ENCODE measurements at places on chromosomes 4 and X.

DNA sequence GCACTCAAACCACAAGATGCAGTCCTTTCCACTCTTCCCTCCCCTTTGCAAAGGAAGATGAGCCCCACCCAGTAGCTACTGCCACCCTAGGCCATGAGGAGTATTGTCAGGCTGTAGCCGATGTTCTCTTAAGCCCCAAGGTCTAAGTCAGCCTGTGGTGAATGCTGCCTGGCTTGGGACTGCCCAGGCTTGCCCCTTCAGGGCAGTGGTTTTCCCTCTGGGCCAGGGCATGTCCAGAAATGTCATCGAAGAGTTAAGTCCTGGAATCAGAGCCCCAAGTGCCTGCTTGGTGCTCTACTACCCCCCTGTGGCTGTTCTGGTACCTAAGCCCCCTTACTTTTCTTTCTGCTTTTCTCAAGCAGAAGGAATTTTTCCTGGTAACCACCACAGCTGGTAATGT, 11.8 kb upstream of the PGK1 start:
- DNase-seq: no peak

- DNase-seq: no peak
These were observed 30.3 kb downstream of the TLR10 start for GRCh38 chr4:38752372-38752940.

- no peak for DNase-seq
These were observed 336.2 kb downstream of the SLC7A11 start for GRCh38 chr4:137905930-137906329.

DNA sequence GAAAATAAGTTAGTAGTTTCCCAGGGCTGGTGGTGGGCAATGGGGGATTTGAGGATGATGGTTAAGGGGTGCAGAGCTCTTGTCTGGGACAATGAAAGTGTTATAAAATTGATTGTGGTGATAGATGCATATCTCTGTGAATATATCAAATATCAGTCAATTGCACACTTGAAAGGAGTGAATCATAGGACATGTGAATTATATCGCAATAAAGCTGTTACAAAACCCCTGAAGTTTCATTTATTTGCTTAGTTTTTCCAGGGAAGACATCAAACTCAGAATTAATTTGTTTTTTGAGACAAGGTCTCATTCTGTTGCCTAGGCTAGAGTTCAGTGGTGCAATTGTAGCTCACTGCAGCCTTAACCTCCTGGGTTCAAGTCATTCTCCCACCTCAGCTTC, 17.9 kb upstream of the YIPF6 start:
- DNase-seq: no peak

DNA sequence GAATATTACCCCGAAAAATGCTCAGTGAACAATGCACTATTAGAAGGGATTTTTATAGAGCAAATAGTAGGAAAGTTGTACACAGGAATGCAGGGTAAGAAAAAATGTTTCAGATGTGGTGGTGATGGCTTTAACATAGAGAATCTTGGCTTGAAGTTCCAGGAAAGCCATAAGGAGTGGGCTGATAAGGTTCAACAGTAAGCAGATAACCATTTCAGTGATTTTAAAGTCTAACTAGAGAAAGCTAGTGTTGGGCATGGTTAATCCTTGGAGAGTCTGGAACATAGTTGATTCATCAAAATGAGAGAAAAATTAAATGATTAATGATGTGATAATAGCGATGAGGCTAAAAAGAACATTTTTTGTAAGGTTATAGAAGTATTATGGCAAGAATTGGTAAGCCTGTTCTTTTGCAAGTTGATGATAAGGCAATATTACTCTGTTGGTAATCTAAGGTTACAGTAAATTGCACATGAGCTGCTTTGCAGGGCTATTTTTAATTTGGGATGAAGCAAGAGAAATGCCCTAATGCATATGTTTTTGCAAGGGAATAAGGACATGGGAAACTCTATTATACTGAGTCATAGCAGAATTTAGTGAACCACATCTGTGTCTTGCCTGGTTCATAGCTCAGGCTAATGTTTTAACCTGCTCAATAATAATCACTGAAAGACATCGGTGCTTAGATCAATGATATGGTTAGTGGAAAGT, 44.3 kb downstream of the GALNTL6 start:
- DNase-seq: no peak

DNA sequence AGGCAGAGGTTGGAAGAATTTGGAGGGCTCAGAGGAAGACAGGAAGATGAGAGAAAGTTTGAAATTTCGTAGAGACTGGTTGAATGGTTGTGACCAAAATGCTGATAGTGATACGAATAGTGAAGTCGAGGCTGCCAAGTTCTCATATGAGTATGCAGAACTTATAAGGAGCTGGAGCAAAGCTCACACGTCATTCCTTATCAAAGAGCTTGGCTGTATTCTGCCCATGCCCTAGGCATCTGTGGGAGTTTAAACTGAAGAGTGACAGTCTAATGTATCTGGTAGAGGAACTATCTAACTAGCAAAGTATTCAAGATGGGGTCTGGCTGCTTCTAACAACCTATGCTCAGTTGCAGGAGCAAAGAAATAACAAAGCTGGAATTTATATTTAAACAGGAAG, 102.1 kb downstream of the PCDH18 start:
- DNase-seq: no peak

DNA sequence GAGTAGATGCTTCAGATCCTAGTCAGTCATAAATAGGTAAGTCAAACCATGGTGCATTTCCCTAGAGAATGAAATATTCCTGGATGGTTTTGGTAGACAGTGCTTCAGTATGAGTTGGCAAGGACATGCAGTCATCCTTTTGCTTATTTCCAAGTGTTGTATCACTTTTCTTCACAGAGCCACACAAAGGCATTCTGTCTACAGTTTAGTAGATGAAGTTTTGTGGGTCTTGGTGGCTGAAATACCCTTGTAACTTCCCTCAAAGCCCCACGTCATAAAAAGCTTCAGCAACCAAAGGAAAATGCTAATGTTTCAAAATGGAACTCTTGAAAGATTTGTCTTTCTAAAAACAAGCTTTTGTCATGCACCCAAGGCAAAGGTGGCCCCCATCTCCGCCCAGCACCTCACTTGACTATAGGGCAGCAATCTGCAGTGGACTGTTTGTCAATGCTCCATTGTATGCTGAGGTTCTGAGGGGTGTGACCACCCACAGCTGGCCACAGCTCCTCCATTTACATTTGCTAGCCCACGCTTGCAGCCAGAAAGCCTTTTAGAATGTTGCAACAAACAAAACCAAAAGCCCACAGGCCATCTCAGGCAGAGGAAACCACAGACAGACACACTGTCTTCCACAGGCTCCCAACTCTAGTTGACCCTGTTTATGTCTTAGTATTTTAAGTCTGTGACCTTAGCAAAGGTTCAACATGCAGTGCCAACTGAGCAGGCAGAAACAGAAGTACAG, 87.1 kb upstream of the FAM9C start:
- DNase-seq: no peak

DNA sequence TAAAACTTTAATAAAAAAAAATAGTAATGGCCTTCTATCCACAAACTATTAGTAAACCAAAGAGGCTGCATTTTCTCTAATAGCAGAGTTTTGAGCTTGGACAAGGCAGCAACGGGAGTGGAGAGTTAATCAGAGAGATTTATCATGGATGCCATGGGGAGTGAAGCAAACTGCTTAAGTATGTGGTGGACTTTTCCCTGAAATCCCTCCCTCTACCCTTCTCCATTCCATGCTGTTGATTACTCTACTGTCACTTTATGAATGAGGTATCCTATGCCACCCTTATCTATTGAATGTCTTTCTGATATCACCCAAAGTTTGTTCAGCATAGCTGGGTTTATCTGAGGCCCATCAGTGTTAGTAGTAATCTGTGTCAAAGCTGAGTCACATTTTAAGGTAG, 335.6 kb upstream of the TRAM1L1 start:
- DNase-seq: no peak

DNA sequence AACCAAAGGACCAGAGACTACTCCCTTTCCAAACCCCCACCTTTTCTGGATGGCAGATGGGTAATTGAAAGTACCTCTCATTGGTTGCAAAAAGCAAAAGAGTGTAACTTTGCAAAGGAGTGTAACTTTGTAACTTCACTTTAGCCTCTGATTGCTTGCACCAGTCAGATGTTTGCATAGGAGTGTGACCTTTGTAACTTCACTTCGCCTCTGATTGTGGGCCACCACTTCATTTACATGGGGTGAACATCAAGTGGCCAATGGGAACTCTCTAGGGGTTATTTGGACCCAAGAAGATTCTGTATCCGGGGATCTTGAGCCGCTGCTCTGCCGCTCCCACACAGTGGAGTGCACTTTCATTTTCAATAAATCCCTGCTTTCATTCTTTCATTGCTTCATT, 9.9 kb upstream of the SLC25A43 start:
- no peak for DNase-seq

DNA sequence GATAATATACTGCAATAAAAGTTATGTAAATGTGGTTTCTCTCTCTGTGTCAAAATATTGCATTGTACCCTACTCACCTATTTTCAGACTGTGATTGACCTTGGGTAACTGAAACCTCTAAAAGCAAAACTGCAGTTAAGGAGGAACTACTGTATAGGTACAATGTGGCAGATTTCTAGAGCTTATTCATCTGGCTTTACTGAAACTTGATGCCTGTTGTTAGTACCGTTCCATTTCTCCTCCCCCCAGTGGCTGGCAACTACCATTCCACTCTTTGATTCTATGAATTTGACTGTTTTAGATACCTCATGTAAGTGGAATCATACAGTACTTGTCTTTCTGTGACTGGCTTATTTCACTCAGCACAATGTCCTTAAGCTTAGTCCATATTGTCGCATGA, 61.9 kb downstream of the HOPX start:
- DNase-seq: no peak

DNA sequence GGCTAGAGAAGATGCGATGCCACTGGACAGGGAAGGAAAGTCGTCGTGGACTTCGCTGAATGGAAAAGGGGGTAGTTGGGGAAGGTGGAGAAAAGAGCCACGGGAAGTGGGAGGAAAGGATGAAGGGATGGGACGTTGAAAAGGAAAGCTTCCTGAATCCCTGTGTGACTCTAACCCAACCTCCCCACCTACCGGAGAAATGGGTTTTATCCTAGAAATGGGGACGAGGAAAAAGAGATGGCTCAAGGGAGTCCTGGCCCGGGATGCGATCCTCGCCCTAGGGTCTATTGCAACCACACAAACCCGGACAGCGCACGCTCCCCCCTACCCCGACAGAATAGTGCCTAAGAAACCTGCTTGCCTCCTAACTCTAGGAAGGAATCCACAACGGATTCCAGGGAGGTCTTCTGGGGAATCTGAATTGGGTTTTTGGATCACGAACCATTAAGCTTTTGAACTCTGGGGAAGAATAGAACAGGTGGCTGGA, 738 bp upstream of the TSPAN5 start:
- no peak for DNase-seq

GRCh38 chr4:153566631-153567150, 100.5 kb downstream of the TMEM131L start:
- DNase-seq: no peak

DNA sequence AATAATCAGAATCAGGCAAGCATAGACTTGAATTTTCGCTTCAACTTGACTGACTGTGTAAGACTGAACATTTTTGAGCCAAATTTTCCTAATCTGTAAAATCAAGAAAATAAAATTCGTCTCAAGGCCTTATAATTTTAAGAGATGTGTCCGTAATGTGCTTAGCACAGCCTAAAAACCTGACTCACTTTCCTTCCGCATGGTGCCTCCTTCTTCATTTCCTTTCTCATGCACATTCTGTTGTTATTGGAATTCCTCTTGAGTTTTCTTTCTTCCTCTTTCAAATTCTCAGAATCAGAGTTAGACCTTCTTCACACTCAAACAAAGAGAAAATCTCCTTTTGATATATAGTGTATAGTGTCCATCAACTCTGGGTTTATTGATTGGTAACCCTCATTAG, 208.9 kb upstream of the SLIT2 start:
- no peak for DNase-seq

DNA sequence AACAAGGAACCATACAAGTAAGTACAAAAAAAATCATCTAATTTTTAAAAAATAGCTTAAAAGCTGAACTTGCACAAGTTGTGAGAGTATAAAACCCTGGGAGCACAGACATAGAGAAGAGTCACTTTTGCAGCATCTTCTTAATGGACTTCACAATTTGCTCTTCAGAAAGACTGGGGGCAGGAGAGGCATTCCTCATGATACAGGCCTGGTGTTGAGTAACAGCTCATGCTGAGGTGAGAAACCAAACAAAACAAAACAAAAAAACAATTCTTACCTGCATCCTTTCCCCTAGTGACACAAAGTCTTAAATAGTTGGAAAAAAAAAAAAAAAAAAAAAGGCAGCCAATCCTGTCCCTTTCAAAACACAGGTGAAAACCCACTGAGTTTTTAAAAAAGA, 562.8 kb downstream of the FSTL5 start:
- DNase-seq: no peak

- no peak for DNase-seq
These were observed 18.5 kb upstream of the UVSSA start for GRCh38 chr4:1328267-1329155.

- no peak for DNase-seq
These were observed 84.9 kb upstream of the TBL1X start for GRCh38 chrX:9379697-9380551.

- no peak for DNase-seq
These were observed 96.5 kb downstream of the ARHGAP10 start for GRCh38 chr4:147828331-147828905.
